Smooth muscle cell of the brain vasculature (primary cell): ENCODE measurements at places on chromosomes 5 and 9.
A peak's percentile ranks its signal among the peaks of the same experiment; 100 is the strongest.

GRCh38 chr5:132475497-132475882 lies 15.1 kb downstream of the IRF1 start:
- no peak for DNase-seq

GRCh38 chr9:3329361-3329760 lies 196.4 kb downstream of the RFX3 start:
- DNase-seq, result no peak

DNA sequence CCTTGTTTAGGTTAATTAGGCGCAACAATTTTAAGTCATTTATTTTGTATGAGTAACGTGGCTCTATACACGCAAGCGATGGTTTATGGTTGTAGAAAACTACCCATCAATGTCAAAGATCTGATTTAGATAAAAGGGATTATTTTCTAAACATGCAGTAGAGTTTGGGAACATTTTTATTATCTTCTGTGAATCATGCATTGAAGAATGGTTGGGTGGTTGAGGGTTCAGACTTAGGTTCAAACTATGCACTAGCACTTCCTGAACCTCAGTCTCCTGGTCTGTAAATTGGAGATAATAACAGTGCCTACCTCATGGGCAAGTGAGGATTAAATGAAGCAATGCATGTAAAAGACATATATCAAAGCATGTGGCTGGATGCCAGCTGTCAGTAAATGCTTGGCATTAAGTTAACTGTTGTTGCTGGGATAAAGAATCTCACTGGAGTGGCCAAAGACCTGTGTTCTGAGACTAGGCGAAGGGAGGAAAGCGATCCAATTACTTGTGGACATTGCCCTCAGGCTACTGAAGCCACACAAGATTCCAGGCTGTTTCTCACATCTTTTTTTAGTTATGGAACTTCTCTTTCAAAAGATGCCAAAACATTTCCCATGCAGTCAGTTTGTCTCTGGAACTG lies 1.1 kb upstream of the OTULINL start:
- no peak for DNase-seq

DNA sequence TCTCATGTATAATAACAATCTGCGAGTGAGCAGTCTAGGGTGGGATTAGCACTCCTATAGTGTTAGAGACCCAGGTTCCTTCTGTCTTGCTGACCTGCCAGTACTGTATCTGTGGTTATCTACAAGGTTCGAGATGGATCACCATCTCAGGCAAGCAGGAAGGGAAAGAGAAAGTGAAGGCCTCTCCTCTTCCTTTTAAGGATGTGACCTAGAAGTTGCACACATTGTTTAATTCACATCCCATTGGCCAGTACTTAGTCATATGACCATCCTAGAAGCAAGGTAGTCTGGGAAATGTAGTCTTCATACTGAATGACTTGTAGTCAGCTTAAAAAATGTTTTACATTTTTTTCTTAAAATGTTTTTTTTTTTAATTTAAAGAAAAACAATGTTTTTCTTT lies 168.6 kb downstream of the CARTPT start:
- DNase-seq, result peak; percentile 35

- no peak for DNase-seq
These were observed 628 bp downstream of the PPP2R2B start for GRCh38 chr5:146877783-146878475.

GRCh38 chr9:136527721-136528710 lies 17.8 kb downstream of the NOTCH1 start:
- DNase-seq, result no peak

- no peak for DNase-seq
These were observed 625 bp upstream of the UBLCP1 start for GRCh38 chr5:159262472-159262858.

DNA sequence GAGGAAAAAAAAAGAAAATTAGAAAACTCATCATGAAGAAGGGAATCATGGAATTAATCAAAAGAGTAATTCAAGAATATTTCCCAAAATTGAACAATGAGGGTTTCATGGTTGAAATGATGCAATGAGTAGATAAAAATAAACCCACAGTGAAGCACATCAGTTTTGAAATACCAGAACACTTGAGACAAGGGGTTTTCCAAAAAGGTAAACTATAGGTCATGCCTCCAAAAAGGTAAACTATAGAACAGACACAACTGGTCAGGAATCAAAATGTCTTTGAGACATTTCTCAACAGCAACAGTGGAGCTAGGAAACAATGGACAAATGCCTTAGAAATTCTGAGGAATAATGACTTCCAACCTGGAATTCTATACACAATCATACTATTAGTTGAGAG lies 60.2 kb upstream of the PCSK5 start:
- no peak for DNase-seq

GRCh38 chr5:35320029-35320428 lies 89.7 kb upstream of the PRLR start:
- no peak for DNase-seq

- DNase-seq, result no peak
These were observed 226.4 kb downstream of the DCP2 start for GRCh38 chr5:113202746-113203716.

DNA sequence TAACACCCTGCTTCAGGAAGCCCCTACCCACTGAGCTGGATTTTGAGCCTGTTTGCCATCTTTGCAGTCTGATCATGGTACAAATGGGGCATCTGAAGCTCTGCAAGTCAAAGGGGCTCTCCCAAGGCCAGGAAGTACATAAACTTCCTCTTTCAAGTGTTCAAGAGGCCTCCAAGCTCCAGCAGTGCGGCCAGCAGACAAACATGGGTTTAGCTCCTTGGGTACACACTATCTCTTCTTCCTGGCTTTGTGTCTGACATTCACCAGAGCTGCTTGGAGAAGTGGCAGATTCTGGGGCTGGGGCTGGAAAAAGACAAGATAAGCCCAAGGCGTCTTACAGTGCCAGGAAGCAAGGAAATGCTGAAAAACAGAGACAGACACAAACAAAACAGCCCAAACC lies 34.1 kb downstream of the LAMC3 start:
- DNase-seq, result no peak

GRCh38 chr5:135050244-135050767 lies 16.3 kb upstream of the PITX1 start:
- no peak for DNase-seq

GRCh38 chr9:70935856-70936255 lies 185.6 kb downstream of the TRPM3 start:
- no peak for DNase-seq

DNA sequence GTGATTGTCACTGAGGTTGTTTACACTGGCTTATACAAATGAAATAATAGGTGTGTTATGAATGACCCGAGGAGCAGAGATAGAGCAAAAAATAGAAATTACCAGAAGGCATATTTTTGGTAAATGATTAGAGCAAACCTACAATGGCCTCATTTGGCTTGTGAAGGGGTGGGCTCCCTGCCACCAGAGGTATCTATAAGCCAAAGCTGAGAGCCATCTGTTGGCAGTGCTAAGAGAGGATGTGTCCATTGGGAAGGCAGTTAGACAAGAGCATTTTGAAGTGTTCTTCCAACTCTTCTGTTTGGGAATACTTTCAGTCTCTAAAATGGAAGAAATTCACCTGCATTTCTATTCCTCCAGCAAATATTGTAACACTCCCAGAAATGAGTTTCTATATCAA lies 10.6 kb downstream of the NIPAL4 start:
- no peak for DNase-seq

DNA sequence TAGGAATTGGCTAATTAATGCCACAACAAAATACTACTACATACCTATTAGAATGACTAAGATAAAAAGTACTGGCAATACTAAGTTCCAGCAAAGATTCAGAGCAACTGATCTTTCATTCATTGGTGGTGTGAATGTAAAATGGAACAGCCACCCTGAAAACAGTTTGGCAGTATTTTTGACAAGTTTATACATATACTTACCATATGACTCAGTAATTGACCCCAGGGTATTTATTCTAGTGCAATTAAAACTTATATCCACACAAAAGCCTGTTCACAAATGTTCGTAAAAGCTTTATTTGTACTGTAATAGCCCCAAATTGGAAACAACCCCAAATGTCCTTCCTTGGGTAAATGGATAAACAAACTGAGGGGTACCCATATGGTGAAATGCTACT lies 270.8 kb upstream of the ACTBL2 start:
- DNase-seq, result no peak

GRCh38 chr9:627336-627970 lies 214.0 kb upstream of the DMRT1 start:
- no peak for DNase-seq

- no peak for DNase-seq
These were observed 4.6 kb upstream of the CERCAM start for GRCh38 chr9:128416014-128416413.

DNA sequence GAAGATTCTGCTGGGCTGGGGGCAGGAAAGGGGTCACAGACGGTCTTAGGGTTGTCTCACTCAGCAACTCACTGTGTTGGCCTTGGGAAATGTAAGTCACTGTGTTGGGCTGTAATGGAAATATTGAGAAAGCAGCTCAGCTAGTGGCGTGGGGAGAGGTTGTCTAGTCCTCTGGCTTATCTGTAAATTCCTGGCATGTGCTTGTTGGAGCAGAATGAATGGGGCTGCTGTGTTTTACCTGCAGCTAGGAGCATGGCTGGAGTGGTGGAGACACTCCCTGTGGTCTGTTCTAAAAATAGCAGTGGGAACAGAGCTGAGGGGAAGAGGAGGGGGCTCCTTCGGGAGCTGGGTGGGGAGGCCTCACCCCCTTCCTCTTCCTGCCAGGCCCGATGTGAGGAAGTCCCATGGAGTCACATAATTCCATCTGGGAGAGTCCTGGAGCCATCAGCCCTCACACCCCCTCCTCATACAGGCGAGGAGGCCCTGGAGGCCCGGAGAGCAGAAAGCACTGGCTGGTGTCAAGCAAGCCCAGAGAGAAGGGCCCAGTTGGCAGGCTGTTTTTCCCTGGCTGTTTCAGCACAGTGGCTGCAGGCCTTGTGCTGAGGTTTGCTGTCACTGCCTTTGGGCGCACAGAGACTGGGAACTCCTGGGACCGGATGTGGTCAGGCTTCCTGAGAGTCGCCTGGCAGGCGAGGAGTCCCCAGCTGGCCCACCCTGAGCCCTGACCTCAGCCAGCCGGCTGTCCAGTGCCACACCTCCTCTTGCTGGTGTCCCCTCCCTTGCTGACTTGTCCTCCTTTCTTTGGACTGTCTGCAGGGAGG lies 84.9 kb downstream of the RGS3 start:
- DNase-seq, result no peak

DNA sequence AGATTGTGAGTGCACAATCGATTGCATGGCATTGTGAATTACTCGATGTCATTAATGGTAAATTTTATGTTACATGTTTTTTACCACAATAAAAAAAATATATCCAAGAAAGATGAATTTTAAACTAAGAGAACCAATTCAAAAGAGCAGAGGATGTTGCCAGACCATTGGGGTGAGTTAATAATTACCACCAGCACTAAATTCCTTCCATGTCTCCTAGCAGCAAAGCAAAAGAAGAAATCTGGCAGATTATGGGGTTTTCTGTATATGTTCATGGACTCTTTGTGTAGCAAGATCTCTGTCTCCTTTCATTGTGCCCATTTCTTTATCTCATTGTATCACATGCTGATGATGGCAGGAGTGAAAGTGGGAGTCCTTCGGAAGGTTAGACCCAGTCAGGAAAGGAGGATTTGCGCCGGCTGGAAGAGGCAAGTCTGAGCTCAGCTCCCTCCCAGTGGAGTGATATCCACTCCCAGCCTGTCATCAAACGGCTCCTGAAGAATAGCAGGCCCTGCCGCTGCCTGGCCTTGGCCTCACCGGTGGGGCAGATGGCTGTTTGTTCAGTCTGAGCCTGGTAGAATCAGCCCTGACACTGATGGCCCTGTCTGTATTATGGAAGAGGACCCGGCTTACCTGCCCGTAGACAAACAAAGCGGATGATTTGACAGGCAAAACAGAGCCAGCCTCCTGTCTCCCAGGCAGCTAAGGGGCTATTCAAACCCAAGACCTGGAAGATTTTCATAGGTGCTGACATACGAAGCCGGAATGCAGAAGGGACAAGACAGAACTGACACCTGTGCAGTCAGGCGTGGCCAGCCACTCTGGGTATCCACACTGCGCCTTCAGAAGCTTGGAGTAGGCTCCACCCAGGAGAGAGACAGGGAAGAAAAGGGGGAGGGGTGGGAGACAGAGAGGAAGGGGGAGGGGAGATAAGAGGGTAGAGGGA lies 21.9 kb upstream of the FOXE1 start:
- DNase-seq, result no peak

GRCh38 chr9:136079916-136080246 lies 15.2 kb downstream of the NACC2 start:
- no peak for DNase-seq
